Endothelial cell of umbilical vein (primary cell): ENCODE measurements at places on chromosomes 1 and 21.

DNA sequence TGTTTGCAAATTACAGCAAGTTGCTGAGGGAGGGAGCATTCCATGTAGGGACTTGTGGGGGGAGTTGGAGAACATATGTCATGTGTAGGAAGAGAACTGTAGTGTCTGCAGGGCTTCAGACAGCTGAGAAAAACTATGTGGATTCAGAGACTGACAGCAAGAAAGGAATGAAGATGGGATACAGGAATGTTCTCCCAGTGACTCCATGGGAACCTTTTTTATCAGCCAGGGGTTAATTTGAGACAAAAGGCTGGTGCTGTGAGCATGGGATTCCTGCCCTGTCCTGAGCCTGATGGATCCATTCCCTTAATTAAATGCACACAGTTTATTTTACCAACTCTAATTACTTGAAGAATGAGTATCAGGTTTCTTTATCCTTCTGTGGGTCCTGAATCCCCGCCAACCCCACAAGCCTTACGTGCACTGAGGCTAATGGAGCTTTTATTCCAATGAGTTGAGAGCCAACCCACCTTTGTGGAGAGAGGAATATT is 26.5 kb upstream of the PLXNA2 start:
- DNase-seq, result no peak

DNA sequence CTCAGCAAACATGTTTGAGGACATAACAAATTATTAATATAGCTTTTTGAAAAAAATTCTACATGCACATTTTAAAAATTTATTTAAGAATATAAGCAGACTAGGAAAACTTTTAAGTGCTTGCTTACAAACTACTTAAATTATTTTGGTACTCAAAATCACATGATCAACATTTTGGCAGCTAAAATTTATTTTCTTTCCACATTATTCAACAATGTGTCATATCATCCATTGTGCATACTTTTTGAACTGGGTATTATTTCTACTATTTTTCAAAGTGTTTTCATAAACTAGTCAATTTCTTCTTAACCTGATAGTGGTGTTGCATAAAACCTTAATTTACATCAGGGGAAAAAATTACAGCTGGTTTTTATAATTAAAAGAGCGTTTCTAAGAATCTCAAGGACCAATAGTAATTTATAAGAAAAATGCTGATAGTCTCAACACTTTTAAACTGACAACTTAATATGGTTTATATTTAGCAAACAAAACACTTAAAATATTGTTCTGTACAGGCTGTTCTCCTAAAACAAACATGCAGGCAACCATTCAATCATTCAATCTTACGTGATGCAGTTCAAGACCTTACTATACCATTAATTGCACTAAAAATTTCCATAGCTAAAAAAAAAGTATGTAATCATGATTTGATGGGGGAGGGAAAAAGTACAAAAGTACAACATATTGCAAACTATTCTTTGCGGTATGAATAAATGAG is 105.0 kb downstream of the GPATCH2 start:
- peak; percentile 63 for DNase-seq

GRCh38 chr1:173451981-173452380 is 25.2 kb upstream of the PRDX6 start:
- DNase-seq, result no peak

- DNase-seq, result no peak
These were observed 33.3 kb downstream of the BMP8A start for GRCh38 chr1:39524591-39525365.

GRCh38 chr1:76302711-76303339 is 228.3 kb downstream of the ST6GALNAC3 start:
- no peak for DNase-seq
